Osteocyte (in vitro differentiated cells): ENCODE measurements at places on chromosomes 3 and 15.

GRCh38 chr15:89127054-89127702 is 38.9 kb downstream of the ABHD2 start:
- DNase-seq = no peak

- no peak for DNase-seq
Measured at GRCh38 chr15:99341786-99342185, 90.5 kb downstream of the LRRC28 start.

GRCh38 chr3:22263042-22263441 is 512.0 kb upstream of the ZNF385D start:
- no peak for DNase-seq

- no peak for DNase-seq
Measured at GRCh38 chr15:92495446-92495845, 101.8 kb downstream of the ST8SIA2 start.

DNA sequence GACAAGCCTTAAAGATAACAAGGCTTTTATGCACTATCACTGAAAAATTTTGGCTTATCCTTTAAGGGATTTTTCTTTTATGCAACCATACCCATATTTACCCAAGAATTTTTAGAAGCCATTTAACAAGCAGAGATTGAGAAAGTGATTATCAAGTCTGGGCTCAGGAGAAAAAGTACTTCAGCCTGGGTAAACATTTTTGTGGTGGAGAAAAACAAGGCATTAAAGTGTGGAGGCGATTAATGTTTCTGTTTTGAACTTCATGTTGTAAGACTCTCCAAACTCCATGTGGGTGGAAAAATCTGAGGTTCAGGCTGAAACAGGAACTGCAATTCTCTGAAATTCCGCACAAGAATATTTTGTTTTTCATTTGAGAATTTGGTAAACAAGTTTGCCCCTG is 260.4 kb upstream of the KCNMB2 start:
- DNase-seq = no peak

DNA sequence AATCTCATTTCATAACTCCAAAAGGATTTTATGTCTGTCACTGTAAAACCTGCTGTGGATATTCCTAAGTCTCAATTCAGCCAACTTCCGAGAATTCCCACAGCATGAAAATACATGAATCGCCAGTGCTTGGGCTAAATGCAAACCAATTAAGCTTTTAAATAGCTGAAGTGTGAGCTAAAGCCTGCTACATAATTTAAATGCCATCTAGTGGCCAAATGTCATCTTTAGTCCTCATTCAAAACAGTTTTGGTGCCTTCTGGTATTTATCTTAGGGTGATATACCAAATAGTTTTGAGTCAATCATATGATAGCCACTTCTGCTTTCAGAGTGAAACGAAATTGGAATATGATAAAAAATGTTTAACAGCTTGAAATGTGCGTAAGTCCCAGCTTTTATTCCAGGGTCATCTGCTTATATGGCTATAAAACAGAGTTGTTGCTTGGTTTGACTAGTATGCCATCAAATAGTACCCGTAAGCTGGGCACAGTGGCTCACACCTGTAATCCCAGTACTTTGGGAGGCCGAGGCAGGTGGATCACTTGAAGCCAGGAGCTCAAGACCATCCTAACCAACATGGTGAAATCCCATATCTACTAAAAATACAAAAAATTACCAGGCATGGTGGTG is 41.8 kb upstream of the CCNL1 start:
- no peak for DNase-seq

DNA sequence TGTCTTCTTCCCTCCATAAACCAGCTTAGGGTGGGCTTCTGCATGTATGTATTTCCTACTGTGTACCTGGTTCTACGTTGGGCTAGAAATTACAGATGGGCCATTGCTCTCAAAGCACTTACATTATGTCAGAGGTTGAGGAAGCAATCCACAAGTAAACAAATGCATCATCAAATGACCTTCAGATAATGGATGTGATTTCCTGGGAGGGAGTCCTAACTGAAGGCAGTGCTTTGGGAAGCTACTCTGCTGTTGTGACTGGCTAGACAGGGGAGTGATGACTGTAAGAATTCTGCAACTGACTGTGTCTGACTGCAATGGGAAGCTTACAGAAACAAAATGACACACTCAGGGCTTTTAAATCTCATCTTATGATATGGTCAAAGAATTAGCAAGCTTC is 71.0 kb upstream of the PRR23E start:
- DNase-seq = no peak

- no peak for DNase-seq
Measured at GRCh38 chr3:109098079-109098644, 19.8 kb downstream of the MORC1 start.

GRCh38 chr3:153259956-153260355 is 97.9 kb downstream of the RAP2B start:
- DNase-seq = no peak

DNA sequence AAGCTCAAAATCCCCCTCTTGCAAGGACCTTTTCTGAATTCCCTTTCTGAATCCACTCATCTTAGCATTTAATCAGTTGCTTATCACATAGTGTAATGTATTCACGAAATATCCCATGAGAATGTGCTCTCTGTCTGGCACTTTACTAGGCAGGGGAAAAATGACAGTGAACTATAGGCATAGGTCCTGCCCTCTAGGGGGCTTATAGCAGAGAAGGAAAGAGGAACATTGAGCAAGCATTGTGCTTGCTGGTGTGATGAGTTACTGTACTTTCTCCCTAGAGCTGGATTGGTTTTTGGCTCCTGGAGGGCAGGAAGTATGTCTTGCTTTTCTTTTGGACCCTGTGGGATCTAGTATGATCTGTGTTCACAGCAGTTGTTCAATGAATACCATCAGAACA is 26.5 kb downstream of the DUOX2 start:
- no peak for DNase-seq

DNA sequence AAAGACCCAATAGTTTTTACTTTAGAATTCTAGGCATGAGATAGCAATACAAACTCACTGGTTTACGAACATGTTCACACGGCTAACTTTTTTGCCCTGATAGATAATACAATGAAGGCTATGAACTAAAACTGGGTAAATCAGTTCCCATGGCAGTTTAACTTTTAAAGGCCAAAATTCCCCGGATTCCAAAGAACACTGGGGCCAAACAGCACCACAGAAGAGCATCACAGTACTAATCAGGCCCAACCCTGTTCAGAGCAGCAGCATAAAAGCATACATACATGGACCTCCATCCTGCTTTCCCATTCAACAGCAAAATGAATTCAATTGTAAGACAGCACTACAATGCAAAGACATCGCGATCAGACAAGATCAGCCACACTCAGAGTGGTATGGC is 540.3 kb upstream of the CCDC54 start:
- DNase-seq = no peak

DNA sequence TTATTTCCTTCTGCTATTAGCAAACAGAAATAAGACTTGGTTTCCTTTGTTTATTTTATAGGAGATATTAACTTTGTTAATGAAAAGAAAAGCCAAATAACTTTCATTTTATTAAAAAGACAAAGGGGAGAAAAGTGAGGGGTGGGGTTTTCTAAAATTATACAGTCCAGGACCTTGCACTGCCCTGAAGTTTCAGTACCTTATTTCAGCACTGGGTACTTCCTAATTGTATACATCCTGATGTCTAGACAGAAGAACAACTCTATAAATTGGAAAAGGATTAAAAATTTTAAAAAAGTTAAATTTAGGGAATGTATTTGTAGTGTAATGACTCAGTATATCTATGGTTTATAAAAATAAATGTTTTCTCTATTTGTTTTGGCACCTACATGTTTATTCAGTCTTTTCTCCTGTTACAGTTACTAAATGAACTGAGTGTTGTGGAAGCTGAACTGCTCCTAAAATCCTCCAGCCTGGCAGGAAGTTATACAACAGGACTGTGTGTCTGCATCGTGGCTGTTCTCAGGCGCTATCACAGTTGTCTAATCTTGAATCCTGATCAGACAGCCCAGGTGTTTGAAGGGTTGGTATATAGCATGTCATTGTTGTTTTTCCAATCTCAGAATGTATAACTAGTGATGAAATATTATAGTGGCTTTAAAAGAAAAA is 27.6 kb upstream of the P2RY13 start:
- DNase-seq = no peak

GRCh38 chr3:156615592-156616173 is 58.7 kb upstream of the TIPARP start:
- no peak for DNase-seq

GRCh38 chr3:72657666-72658065 is 190.6 kb downstream of the SHQ1 start:
- no peak for DNase-seq

DNA sequence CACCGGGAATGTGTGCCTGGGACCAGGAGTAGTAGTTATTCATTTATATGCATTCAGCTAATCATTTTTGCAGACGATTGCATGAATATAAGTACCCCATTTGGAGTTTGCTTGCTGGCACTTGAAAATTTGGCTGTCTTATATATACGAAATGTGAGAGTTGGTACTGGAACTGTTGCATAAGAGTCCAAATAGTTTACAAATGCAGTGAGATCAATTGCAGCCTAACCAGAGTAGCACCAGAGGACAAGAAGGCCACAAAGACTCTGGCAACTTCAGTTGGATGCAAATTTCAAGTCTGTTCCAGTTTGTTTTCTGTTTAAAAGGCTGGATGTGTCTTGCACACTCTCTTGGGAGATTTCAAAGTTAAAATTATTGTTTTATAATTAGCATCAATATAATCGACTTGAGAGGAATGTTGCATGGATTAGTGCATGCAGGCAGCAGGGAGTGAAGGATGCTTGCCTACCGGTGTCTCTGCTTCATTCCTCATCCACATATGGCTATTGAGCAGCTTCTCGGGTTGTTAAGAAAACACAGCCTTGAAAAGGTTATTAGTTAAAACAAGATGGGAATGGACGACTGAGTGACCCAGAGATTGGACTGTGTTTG is 213.0 kb downstream of the PTPRG start:
- DNase-seq = no peak

- no peak for DNase-seq
Measured at GRCh38 chr3:104909721-104910120, 457.0 kb upstream of the ALCAM start.

GRCh38 chr15:74799856-74800558 is 12.6 kb upstream of the LMAN1L start:
- no peak for DNase-seq

- DNase-seq = no peak
Measured at GRCh38 chr3:125001557-125002413, 54.0 kb downstream of the HEG1 start.

DNA sequence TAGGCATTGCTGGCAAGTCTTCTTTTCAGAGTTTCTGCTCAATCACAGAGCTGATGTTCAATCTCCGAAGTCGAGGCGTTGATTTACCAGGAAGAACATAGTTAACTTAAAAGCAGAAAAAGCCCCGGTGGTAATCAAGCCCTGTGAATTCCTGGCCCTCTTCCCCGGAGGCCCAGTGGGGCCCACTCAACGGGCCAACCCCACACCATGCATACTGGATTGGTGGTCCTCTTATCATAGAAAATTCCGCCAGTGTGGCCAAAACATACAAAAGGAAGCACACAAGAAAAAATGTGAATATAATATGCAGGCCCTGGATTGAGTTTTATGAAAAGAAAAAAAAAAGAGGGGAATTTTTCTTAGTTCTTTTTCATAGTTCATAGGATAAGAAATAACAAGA is 873.0 kb upstream of the NR2F2 start:
- DNase-seq = no peak

DNA sequence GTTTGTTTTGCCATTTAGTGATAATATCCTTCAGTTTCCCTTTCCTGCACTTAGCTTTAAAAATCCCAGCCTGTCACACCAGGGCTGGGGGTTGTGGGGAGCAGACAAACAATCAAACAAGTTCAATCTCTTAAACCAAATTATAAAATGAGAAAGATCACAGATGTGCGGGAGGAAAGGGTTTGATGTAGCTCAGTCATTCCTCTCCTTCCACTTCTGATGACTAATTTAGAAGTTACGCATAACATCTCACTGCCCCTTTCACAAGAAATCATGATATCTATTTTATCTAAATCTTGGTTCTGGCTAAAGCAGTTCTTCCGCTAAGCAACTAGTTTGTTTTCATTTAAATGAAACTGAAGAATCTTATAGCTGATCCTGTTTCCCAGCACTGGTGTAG is 34.1 kb upstream of the ATG7 start:
- no peak for DNase-seq

GRCh38 chr3:65402597-65402996 is 636.1 kb downstream of the MAGI1 start:
- DNase-seq = no peak

DNA sequence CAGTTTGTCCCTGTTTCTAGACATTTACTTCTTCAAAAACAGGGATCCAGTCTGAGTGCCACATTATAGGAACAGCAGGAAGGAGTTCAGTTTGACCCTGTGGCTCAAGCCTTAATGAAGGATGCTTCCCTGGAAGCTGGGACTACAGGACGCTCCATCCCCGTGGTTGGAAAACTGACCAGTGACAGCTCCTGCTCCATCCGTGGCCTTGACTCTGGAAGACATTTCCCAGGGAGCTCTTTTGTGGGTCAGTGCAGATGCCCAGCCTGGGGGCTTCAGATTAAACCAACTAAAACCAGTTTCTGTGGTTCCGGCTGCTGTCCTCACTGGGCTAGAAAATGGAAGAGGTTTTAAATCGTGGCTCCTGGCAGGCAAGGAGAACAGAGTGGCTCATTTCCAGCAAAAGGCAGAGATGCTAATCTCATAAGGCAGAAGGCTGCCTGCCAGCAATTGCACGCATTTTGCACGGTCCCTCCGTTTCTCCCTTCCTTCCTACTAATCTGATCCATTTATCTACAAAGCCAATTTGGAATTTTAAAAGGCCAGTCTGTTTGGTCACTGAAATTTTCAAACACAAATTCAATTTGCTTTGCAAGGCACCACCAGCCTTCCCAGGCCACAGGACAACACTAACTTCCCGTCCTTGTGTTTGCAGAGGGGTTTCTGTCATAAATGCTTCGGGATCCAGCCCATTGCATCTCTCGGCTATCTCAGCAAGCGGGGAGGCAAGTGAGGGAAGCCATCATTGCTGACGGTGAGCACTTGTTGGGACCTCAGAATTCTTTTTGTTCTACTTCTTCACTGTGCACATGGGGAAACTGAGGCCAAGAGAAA is 6.2 kb upstream of the SSUH2 start:
- DNase-seq = no peak

GRCh38 chr3:66399529-66400232 is 101.1 kb downstream of the LRIG1 start:
- no peak for DNase-seq

DNA sequence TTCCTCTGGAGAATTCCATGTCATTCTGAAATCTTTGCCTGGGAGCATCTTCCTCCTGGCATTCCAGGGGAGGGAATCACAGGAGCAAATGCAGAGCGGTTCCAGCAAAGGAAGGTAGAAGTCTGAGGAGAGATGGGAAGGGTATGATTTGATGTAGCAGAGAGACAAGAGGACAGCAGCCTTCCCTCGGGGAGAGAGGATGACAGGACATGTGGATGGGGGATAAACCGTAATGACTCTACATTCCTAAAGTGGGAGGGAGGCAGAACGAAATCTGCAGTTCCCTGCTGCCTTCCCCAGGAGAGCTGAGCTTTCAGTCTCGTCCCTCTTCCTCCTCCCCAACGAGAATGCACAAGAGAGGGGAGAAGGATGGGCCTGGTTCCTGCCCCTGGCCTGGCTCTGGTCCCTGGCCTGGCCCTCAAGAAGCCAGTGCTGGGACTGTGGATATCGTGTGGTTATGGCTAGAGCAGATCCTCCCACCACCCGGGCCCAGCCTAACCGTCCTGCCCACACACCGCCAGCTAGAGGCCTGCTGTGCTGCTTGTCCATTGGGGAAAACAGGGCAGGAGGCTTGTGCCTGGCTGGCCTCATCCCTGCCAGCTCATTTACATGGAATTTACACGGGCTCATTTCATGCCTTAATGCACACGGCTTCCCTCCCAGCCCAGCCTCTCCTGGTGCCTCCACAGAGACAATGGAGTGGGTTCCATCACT is 26.6 kb downstream of the SEMA7A start:
- DNase-seq = peak; percentile 88
